Esophagus squamous epithelium (tissue), 5 donors: ENCODE measurements at places on chromosomes 3 and 15.

DNA sequence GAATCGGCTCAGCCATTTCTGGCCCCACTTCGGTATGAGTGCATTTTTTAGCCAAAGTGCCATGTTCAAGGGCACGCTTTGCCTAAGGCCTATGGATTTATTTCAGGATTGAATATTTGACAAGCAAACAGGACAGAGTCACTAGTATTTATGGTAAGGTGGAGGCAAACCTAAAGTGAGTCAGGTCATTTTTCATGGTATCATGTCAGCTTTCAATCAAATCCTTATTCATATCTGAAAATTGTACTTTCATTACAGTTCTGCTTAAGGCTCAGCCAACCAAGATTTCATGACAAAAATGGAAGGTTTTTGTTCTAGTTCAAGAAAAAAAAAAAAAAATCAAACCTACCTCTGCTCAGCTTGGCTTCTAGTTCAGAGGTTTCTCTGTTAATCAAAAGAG is 30.5 kb upstream of the ICE2 start:
- no peak for DNase-seq

GRCh38 chr3:142275856-142276255 is 50.5 kb upstream of the GK5 start:
- DNase-seq: no peak

GRCh38 chr3:16668776-16669545 is 63.7 kb upstream of the DAZL start:
- DNase-seq: no peak

- no peak for DNase-seq
Observed at GRCh38 chr15:38888701-38889221, 324.1 kb upstream of the RASGRP1 start.
